ENCODE measurements at places on chromosomes 2 and 18. TPM values are rescaled to one million over a fixed set of nuclear protein-coding genes. Genes with fewer than 3 reads are reported as not detected.
A peak's percentile ranks its signal among the peaks of the same experiment; 100 is the strongest.

The COL4A3 gene
- total RNA-seq, result 1.2 TPM

The MC2R gene
- total RNA-seq, result not detected

The RAB27B gene
- 0.31 TPM for total RNA-seq

The SERPINB4 gene
- 1.1 TPM for total RNA-seq

The AMER3 gene
- total RNA-seq, result 0.49 TPM

The CCT4 gene
- total RNA-seq, result 378 TPM

GRCh38 chr2:174125090-174125489, 123.2 kb downstream of the OLA1 start:
- peak overlapping the region; percentile 89 for H3K27ac ChIP-seq
- no peak overlapping the region for H3K4me3 ChIP-seq

DNA sequence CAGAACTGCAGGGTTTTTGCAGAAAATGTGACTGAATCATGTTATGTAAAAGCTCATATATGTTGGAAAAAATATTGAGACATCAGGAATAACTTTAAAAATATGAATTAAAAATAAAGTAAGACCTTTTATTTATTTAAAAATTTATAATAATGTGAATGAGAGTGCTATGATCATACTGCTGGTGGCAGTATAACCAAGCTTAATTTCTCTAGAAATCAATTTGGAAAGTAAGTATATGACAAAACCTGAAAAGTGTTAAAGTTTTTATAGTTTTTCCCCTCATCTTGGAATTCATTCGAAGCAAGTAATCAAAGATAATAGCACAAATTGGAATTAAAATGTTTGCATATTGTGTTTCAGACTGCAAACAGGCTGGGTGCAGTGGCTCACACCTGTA, 7.5 kb downstream of the SLC39A10 start:
- H3K27me3 ChIP-seq, result no peaks in the 10 kb centered on the region
- H3K36me3 ChIP-seq, result no peaks in the 10 kb centered on the region
- peaks cover 13% of the 10 kb centered on the region for H3K4me1 ChIP-seq
- no peak for DNase-seq
- no peak overlapping the region for H3K4me3 ChIP-seq

- no peak overlapping the region for H3K4me3 ChIP-seq
- no peaks in the 10 kb centered on the region for H3K4me1 ChIP-seq
- no peak for DNase-seq
- no peaks in the 10 kb centered on the region for H3K27me3 ChIP-seq
Observed at GRCh38 chr18:59467497-59467896, 108.4 kb upstream of the LMAN1 start.

DNA sequence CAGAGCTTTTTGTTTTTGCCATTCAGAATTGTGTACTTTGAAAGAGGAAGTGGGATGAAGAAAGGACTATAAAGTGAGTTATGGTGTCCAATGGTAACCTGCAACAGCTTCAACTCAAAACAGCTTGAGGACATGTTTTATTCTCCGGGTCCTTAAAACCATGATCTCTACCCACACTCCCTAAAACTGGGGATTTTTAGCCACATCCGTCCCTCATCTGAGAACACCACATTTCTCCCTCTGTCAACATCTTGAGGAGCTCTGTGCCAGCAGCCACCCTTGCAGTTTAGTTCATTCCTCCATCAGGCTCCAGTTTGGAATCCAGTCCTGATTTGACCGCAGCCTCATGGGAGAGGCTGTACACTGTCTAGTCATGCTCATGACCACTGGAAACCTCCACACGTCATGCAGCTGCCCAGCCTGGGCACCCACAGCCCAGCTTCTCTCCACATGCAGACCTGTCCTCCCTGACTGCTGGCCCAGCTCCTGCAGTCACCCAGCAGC, 62.6 kb downstream of the C18orf63 start:
- no peak overlapping the region for H3K4me3 ChIP-seq
- no peak overlapping the region for H3K27ac ChIP-seq
- DNase-seq, result no peak
- no peaks in the 10 kb centered on the region for H3K27me3 ChIP-seq
- no peaks in the 10 kb centered on the region for H3K4me1 ChIP-seq

DNA sequence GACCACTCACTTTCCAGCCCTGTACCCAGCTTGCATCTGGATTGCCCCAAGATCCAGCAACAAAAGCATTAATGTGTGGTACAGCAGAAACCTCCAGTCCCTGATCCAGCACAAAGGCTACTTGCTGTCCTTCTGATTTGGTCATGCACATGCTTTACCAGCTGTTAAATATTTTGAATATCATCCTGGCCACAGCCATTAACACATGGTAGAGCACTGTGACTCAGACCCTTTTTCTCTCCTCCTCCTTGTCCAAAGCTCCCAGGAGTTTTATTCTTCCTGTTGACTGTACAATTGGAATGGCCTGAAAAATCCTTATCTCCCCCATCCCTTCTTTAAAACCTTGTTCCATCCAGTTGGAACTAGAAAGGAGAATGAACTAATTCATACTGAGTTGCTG, 419.7 kb upstream of the TNP1 start:
- no peak overlapping the region for H3K4me3 ChIP-seq
- H3K4me1 ChIP-seq, result peaks cover 3% of the 10 kb centered on the region
- 0 out of 2 replicates have a peak, but pooled peaks cover 3% of the 10 kb centered on the region for H3K36me3 ChIP-seq
- DNase-seq, result no peak
- H3K27ac ChIP-seq, result no peak overlapping the region

DNA sequence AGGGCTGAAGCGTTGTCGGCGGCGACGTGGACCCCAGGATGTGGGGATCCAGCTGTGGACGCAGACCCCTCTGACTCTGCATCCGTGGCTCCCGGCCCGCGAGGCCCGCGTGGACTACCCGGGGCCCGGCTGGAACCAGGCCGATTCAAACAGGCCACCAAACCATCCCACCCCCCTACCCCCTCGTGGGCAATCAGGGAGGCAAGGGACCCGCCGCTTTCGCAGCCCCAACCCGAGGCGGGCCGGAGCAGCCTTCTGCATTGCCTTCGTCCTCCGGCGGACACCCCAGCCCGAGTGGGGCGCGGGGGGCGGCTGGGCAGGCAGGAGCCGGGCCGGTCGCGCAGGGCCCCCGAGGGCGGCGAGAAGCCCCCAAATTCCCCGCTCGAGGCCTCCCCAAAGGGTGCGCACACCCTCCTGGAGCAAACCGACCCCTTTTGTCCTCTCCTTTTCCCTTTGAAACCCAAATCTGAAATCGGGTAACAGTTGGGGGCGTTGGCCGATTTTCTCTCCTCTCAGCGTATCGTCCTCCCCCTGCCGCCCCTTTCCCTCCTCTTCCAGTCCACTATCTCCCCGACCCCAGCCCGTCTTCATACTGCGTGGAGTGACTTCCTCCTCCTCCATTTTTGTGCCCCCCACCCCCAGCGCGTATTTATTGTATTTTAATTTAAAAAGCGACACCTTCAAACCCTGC, 7.4 kb downstream of the SP9 start:
- no peak overlapping the region for H3K27ac ChIP-seq
- H3K4me3 ChIP-seq, result peak overlapping the region; percentile 66
- peak; percentile 41 for DNase-seq
- peaks cover 90% of the 10 kb centered on the region for H3K27me3 ChIP-seq
- no peaks in the 10 kb centered on the region for H3K36me3 ChIP-seq

- no peak overlapping the region for H3K4me3 ChIP-seq
- no peak overlapping the region for H3K27ac ChIP-seq
- no peaks in the 10 kb centered on the region for H3K27me3 ChIP-seq
- no peaks in the 10 kb centered on the region for H3K4me1 ChIP-seq
Observed at GRCh38 chr2:529424-529823, 147.8 kb downstream of the TMEM18 start.

DNA sequence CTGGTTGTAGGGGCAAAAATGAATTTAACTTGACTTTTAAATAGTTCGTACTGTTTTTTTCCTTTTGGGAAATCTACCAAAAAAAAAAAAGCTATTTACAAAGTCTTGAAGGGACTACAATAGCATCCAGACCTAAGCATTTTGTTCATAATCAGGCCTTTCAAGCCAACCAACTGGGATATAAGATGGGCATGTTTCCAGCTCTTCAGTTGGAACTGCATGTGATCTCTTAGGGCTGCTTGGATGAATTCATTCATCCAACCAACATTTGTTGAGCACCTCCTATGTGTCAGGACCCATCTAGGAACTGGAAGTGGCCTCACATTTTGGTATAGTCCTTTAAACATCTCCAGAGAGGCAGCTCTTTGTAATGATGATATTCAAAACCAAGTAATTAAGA, 98.6 kb downstream of the AAK1 start:
- H3K4me3 ChIP-seq, result no peak overlapping the region
- no peaks in the 10 kb centered on the region for H3K4me1 ChIP-seq
- H3K36me3 ChIP-seq, result no peaks in the 10 kb centered on the region

- no peaks in the 10 kb centered on the region for H3K36me3 ChIP-seq
- H3K27ac ChIP-seq, result no peak overlapping the region
- no peak for DNase-seq
- no peaks in the 10 kb centered on the region for H3K27me3 ChIP-seq
Observed at GRCh38 chr2:159201360-159202063, 85.0 kb downstream of the WDSUB1 start.

- no peak for DNase-seq
- no peak overlapping the region for H3K4me3 ChIP-seq
- no peaks in the 10 kb centered on the region for H3K36me3 ChIP-seq
- no peaks in the 10 kb centered on the region for H3K27me3 ChIP-seq
- H3K4me1 ChIP-seq, result no peaks in the 10 kb centered on the region
Observed at GRCh38 chr2:22340716-22341115, 1044.3 kb upstream of the KLHL29 start.

DNA sequence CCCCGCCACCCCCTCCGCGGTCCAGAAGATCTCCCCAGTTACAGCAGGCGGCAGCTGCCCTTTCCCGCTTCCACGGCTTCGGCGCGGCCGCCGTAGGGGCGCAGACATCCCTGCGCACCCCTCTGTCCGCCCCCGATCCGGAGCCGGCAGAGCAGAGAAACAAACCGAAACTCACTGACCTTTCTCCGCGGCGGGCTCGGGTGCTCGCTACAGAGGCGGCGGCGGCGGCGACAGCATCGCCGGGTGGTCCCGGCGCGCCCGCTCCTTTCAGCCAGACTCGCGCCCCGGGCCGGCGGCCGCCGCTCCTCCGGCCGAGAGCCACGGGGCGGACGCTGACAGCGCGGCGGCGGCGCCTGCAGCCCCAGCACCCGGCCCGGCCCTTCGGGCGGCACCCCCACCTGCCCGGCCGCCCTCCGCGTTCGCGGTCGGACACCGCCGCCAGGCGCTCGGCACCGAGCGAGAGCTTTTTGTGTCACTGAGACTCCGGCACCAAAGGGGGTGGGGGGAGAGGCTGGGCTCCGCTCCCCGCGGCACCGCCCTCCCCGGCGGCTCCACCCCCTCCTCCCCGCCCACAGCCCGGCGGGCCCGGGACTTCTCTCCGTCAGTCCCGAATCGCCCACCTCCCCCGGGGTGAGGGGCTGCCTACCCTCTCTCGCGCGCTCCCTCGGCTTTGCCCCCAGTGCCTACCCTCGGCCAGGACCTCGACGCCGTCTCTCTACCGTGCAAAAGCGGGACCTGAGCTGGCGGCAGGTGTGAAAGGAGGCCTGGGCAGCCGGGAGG, 1.4 kb upstream of the RNF152 start:
- H3K27me3 ChIP-seq, result peaks cover 50% of the 10 kb centered on the region
- H3K4me1 ChIP-seq, result peaks cover 21% of the 10 kb centered on the region
- DNase-seq, result peak; percentile 80
- peak overlapping the region; percentile 89 for H3K4me3 ChIP-seq

DNA sequence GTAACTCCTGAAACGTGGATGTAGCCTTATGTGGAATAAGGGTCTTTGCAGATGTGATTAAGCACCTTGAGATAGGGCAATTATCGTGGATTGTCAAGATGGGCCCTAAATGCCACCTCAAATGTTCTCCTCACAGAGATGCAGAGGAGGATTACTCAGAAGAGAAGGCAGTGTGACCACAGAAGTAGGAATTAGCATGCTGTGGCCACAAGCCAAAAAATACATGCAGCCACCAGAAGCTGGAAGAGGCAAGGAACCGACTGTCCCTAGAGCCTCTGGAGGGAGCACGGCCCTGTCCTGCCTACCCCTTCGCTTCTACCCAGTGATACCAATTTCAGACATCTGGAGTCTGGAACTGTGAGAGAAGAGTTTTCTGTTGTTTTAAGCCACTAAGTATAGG, 47.3 kb upstream of the MGAT5 start:
- no peaks in the 10 kb centered on the region for H3K27me3 ChIP-seq
- no peaks in the 10 kb centered on the region for H3K36me3 ChIP-seq
- peaks cover 59% of the 10 kb centered on the region for H3K4me1 ChIP-seq

- H3K4me3 ChIP-seq, result no peak overlapping the region
- peaks cover 38% of the 10 kb centered on the region for H3K4me1 ChIP-seq
- peak; percentile 44 for DNase-seq
- no peaks in the 10 kb centered on the region for H3K36me3 ChIP-seq
Observed at GRCh38 chr2:56449449-56449860, 265.7 kb downstream of the CCDC85A start.

DNA sequence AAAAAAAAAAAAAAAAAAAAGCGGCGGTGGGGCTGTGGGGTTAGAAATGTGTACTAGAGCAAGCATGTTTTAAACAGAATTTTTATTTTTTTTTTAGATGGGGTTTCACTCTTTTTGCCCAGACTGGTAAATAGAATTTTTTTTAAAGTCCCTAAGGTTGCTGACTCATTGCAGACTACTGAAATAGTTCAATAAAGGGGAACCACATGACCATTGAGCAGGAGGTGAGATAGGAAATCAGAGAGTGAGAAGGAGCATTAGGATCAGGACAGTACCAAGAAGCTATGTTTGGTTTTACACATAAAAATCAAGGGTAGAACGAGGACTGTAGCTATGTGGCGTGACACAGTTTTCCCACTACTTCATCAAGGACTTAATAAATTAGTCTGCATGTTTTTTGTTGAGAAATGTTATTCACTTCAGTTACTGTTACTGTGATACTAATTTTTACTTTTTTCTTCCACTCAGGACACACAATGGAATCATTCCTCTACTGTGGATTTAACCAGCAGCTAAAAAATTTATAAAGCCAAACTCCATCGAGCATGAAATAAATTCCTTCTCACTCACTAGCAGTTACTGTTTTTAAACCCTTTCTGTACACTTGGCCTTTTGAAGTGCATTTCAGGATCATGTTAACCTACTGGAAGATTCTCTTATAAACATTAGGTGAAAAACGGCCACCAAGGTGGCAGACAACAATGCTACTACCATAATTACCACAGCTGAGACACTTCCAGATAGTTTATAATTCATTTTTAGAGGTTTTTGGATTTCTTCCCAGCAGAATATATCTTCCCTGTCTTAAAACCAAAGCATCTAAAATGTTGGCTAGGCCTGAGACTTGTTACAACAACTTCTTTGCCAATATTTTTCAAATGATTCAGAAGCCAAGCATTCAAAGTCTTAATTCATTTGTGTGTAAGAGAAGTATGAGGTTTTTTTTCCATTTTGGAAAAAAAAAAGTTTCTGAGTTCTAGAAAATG, 33.2 kb downstream of the LAMA1 start:
- no peak overlapping the region for H3K4me3 ChIP-seq
- H3K4me1 ChIP-seq, result peaks cover 4% of the 10 kb centered on the region
- no peak for DNase-seq

DNA sequence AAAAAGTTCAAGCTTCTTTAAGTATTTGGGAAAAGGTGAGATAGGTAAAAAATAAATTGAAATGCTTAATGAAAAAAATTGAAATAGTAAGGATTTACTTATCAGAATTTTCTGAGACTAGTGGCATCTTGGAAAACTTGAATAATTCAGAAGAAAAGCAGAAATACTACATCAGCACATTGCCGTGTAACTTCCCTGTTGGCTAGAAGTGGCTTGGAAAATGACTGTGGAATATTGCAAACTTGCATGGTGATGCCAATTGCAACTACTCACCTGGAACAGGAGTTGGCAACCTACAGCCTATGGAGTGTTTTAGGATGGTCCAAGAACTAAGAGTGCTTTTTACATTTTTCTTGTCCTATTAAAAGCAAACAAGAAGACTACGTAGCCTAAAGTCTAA, 603.5 kb upstream of the VRK2 start:
- H3K4me3 ChIP-seq, result no peak overlapping the region
- no peaks in the 10 kb centered on the region for H3K4me1 ChIP-seq
- H3K27ac ChIP-seq, result no peak overlapping the region
- H3K36me3 ChIP-seq, result no peaks in the 10 kb centered on the region
- DNase-seq, result no peak
